ENCODE measurements at places on chromosomes 13 and 19. TPM values are rescaled to one million over a fixed set of nuclear protein-coding genes. Genes with fewer than 3 reads are reported as not detected.

MBD3L3 gene
- not detected for total RNA-seq

TUBGCP3 gene
- 57.1 TPM for total RNA-seq

HSPB6 gene
- total RNA-seq: 0.85 TPM

PSG7 gene
- total RNA-seq: not detected

CEACAM6 gene
- not detected for total RNA-seq

ALDH16A1 gene
- total RNA-seq: 24.6 TPM

ZNF548 gene
- total RNA-seq: 24.6 TPM

REXO1 gene
- 46.8 TPM for total RNA-seq

COL5A3 gene
- total RNA-seq: 2.8 TPM

THSD1 gene
- total RNA-seq: 0.31 TPM

ZIC2 gene
- not detected for total RNA-seq

SIGLEC12 gene
- 0.43 TPM for total RNA-seq

Measured in activated CD8-positive, alpha-beta T cell treated with anti-CD3 and anti-CD28 coated beads for 36 hours (primary cell).